ENCODE measurements at places on chromosomes 13 and 19.

- no peak for DNase-seq
These were observed 270.4 kb upstream of the SPRY2 start for GRCh38 chr13:80611310-80611709.

DNA sequence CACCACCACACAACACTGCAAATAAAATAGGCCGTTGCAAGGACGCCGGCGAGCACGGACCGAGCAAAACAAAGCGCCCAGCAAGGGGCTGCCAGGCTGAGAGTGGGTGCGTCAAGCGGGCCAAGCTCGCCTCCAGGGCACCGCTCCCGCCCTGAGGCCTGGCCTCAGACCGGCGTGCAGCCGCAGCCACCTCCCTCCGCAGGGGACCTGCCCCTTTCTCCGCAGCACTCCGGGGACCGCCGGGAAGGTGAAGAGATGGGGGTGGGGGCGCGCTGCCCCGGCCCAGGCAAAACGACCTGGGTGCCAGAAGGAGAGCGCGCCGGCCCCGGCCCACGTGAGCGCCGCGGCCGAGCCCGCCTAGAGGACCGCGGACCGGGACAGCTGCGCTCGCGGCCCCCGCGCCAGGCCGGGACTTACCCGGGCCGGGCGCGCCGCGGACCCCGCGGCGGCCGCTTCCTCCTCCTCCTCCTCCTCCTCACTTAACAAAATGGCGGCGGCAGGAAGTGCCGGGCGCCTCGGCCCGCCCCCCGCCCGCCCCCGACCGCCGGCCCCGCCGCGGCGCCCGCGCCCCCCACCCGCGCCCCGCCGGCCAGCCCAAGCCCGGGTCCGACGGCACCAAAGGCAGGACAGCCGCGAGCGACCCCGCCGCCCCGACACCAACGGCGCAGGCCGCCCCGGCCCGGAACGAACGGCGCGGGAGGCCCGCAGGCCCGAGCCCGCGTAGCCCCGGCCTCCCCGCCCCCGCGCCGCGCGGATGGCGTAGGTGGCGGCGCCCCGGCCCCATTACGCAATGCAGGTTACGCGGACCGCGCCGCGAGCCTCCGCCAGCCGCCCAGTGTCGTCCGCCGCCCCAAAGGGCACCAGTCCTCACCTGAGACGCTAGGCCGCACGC is 674 bp downstream of the BRD4 start:
- no peak for DNase-seq

- DNase-seq: no peak
These were observed 202.9 kb downstream of the SUCLA2 start for GRCh38 chr13:47798194-47798593.

GRCh38 chr13:22883956-22884355 is 296.8 kb upstream of the SGCG start:
- DNase-seq: no peak

DNA sequence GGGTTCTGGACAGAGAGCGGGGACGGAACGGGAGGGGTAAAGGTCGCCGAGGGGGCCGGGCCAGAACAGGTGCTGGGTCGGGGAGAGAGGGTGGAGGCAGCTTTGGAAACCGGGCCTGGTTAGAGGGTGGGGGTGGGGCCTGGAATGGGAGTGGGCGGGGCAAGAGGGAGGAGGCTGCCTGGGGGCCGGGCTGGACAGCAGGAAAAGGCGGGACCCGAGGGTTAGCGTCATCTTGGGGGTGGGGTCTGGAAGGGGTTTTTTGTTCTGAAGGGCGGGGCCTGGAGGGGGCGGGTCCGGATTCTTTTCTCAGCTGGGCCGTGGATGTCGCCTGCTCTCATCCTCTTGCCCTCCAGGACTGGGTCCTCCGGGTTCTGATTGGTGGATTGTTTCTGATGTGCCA is 4.3 kb upstream of the ZNF813 start:
- DNase-seq: no peak

GRCh38 chr13:38967446-38967845 is 23.2 kb downstream of the STOML3 start:
- no peak for DNase-seq

GRCh38 chr13:74221752-74222151 is 87.5 kb upstream of the KLF12 start:
- DNase-seq: no peak

All from NCI-H1694 treated with DMSO at 0.1 percent for 48 hours (cell line).